H1 (cell line): ENCODE measurements at places on chromosomes 2 and 18. TPM values are rescaled to one million over a fixed set of nuclear protein-coding genes. Genes with fewer than 3 reads are reported as not detected.

DNA sequence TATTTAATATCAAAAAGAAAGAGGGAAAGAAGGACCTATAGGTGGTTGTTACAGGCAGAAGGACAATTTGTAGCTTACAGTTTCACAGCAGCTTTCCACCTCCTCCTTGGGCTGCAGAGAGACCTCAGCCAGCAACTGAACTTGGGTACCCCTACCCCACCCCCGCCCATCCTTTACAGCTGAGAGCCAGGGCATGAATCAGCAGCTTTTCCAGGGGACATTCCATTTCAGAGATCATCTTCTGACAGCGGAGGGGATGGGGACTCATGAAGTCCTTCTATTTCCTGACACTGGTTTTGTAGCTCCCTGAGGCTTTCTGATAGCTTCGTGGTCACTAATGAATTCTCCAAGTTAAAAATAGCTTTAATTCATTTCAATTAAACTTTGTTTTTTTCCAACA is 96.4 kb downstream of the ITGB1BP1 start:
- no peak for DNase-seq

DNA sequence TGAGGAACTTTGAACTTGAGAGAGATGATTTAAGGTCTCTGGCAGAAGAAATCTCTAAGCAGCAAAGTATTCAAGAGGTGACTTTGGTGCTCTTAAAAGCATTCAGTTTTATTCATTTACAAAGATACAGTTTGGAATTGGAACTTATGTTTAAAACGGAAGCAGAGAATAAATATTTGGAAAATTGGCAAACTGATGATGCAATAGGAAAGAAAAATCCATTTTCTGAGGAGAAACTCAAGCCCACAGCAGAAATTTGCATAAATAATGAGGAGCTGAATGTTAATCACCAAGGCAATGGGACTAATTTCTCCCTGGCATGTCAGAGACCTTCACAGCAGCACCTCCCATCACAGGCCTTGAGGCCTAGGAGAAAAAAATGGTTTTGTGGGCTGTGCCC is 1022.5 kb upstream of the CHAC2 start:
- DNase-seq = no peak

- no peak for DNase-seq
Observed at GRCh38 chr18:45723567-45724355, at the start of gene SLC14A1. Gene SLC14A1, plus strand, starts transcription at chr18:45724181. Its CDS starts 6,140 bp downstream, at chr18:45730321.

UXS1 gene
- 60.9 and 63.4 TPM in 2 replicates for total RNA-seq

DNA sequence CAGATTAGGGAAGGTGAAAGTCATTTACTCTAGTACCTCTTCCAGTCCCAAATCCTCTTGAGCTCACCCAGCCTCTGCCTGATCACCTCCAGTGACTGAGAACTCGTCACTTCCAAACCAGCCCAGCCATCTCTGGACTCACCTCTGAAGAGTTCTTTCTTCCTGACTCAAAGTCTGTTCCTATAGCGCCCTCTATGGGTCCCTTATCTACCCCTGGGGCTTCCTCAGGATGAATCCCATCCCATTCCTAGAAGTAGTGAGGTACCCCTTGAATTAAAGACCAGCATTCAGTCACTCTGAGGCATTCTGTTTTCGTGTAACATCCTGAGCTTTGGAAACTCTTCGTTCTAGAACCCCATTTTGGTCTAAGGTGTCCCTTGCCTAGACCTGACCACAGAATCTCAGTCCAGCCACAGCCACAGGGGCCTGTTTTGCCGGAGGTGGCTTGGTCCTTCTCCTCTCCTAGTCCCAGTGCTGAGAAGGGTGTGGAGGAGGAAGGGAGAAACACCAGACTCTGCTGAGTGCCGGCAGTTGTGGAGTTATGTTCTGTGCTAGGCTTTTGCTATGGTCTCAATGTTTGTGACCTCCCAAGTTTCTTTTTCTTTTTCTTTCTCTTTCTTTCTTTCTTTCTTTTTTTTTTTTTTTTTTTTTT is 32.7 kb downstream of the SIX3 start:
- no peak for DNase-seq

- DNase-seq = no peak
Observed at GRCh38 chr18:43312891-43313290, 35.6 kb upstream of the SYT4 start.

DNA sequence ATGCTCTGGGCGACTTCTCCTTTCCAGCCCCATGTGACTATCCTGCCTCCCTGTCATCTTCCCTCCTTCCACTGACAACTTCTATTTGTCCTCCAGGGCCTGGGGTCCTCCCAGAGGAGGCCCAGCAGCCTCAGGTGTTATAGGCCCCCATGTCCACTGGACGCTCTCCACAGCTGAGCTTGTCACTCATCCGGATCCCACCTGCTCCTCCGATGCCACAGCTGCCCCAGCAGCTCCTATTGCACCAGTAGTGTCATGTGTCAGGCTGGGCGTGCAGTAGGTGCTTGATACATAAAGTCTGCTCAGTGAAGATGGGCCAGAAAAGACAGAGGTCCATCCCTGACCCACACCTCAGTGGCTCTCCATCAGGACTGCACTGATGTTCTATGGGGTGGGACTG is 305.7 kb upstream of the MYT1L start:
- DNase-seq = no peak

GKN2 gene
- not detected in 2 replicates for total RNA-seq

DNA sequence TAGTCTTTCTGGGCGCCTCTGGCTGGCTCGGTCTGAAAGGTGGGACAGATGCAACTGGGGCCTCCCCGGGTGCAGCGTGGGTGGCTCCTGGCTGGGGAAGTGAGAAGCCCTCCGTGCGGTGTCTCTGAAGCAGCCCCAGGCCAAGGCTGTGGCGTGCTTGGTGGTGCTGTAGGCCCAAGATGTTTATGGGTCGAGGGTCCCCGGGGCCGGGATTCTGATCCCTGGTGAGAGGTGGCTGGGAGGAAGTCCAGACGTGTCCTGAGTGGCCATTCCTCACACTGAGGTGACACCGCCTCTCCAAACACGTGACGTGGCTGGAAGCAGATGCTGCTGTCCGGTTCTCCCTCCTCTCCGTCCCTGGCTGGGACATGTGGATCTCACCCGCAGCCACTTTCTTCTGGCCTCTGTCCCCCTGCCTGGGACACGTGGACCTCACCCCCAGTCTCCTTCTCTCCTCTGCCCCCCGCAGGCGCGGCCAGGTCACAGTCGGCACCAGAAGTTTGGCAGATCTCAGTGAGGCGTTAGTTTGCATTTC is 12.6 kb downstream of the RTP5 start:
- DNase-seq = no peak

GPAT2 gene
- 0.63 and 1.0 TPM in 2 replicates for total RNA-seq

SKOR2 gene
- total RNA-seq = 0.11 and 0.21 TPM in 2 replicates

DNA sequence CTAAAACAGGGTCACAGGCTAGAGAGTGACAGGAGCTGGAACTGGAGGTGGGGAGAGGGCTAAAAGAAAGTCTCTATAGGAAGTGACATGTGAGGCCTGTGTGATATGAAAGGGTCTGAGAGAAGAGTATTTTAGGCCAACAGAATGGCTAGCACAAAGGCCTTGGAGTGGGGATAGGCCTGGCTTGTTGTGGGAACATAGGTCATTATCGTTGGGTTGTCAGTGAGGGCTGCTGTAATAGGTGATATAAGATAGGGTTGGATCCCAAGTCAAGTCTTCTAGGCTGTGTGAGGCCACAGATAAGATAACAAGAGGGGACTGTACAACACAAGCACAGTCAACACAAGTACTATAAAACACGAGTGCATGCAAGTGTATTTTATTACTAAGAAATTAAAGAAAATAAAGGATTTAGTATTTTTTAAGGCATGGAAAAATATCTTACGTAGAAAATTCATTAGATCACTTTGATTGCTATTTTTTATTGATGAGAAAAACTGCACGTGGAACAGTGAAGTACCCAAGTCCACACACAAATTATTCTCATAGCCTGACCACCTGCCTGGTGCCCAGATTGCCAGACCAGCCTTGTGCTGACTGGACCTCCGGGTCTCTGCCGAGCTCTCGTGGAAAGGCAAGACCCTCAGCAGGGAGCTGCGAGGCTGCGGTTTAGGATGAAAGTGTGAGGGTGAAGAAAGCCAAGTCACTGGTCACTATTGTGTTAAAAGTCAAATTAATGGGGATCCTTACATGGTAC is 14.1 kb downstream of the LTBP1 start:
- no peak for DNase-seq

KIF1A gene
- total RNA-seq = 267 and 281 TPM in 2 replicates

ANKRD30BL gene
- not detected in 2 replicates for total RNA-seq

TRIB2 gene
- total RNA-seq = 57.0 and 57.3 TPM in 2 replicates

GRCh38 chr2:174395969-174396630 is 570 bp downstream of the SCRN3 start:
- peak; percentile 48 for DNase-seq

DTNA gene
- 29.0 and 32.7 TPM in 2 replicates for total RNA-seq

GRCh38 chr2:166444306-166444705 is 49.7 kb downstream of the SCN7A start:
- DNase-seq = no peak

GRCh38 chr18:3411854-3412268 is 38.1 kb upstream of the TGIF1 start:
- DNase-seq = no peak

DNA sequence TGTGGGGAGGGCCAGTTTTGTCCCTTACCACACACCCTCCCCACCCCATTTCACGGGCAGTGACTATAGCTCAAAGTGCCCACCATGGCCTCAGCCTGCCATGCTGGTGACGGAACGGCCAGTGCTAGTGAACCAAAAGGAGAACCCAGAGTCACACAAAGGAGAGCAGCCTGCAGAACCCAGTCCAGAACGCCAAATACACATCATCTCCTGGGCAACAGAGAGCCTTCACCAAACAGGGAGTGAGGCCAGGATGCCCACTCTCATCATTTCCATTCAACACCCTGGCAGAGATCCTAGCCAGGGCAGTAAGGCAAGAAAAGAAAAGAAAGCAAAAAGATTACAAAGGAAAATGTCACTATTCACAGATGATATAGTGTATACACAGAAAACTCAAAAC is 38.3 kb downstream of the HDAC4 start:
- no peak for DNase-seq

KLHL41 gene
- total RNA-seq = not detected in 2 replicates

DNA sequence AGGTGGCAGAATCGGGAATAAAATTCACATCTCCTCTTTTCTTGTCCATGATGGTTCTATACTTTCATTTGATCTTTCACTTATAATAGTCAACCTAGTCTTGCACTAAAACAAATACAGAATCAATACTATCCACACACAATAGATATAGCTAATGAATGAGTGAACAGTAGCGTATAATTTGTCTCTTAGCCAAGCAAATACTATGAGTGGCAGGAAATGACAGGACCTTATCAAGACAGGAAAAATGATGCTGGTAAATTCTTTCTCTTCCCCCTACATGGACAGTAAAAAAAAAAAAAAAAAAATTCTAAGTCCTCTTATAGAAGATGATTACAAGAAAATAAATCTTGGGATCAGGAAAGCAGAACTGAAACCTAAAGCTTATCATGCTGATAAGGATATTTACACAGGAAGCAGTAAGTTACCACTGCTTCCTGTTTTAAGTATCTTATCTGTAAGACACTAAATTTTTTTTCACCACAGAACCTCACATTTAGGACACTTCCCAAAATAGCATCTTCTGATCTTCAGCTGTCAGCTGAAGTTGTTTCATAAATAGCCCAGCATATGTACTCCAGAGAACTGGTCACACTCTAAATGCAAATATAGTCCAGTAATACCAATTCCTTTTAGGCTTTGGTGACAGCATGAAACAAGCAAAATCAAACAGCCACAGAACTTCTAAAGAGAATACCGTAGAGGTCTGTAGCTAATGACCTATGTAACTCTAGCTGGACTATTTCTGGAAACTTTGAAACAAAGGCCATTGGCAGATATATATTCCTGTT is 27.0 kb downstream of the IRS1 start:
- no peak for DNase-seq

DNA sequence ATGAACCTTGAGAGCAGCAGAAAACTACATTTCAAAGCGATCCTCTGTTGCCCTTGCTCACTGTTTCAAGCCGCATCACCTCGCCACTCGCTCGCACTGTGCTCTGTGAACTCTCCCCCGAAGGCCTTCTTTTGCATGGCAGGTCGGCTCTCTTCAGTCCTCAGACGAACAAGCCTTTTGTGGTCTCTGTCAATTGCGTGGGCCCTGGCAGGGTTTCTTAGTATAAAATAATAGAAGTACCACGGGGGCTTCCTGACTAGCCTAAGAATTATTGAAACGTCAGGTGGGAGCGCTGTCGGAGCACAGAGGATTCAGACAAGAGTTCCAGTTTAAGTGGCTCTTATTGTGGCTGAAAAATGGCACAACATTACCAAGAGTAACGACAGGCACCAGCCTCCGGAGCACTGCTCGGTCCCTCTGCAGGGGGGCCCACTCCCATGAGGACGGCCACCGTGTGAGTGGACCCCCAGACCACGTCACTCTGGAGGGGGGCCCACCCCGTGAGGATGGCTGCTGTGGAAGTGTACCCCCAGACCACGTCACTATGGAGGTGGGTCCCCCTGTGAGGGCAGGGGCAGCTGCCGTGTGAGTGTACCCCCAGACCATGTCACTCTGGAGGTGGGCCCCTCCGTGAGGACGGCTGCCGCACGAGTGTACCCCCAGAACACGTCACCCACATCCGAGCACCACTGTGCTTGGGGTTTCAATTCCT is 237.7 kb downstream of the HDAC4 start:
- no peak for DNase-seq

FIGLA gene
- total RNA-seq = not detected in 2 replicates

- peak; percentile 66 for DNase-seq
Observed at GRCh38 chr2:143110758-143111428, 18.3 kb upstream of the ARHGAP15 start.

- DNase-seq = no peak
Observed at GRCh38 chr2:168624028-168624427, 168.0 kb downstream of the CERS6 start.

- no peak for DNase-seq
Observed at GRCh38 chr2:70456585-70457495, 96.8 kb downstream of the TGFA start.

TTC39C gene
- total RNA-seq = 78.6 and 79.1 TPM in 2 replicates

SERPINB11 gene
- not detected in 2 replicates for total RNA-seq

- DNase-seq = no peak
Observed at GRCh38 chr2:212451786-212452231, 86.8 kb downstream of the ERBB4 start.

DNA sequence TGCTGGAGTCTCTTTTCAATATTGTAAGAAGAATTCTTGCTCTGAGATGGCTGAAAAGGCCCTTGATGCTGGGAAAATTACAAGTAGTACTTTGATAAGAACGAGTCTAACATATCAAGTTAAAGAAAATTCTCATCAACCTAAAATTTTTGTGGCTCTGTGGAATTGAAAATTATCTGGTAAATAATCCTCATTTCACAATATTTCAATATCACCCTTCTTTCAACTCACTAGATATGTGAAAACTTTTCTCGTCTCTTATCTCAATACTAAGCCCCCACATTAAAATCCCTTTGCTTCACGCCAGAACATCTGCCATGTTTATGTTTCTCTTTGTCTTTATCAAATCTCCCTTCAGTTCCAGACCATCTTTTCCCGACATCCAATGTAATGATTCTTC is 448.8 kb downstream of the ZNF516 start:
- no peak for DNase-seq
